ENCODE measurements at places on chromosomes 7 and 10. TPM values are rescaled to one million over a fixed set of nuclear protein-coding genes. Genes with fewer than 3 reads are reported as not detected.

Gene MET
- total RNA-seq = 66.4 TPM

Gene ADAM12
- 0.68 TPM for total RNA-seq

Gene SGCE
- 85.4 TPM for total RNA-seq

Gene TCAF2
- total RNA-seq = 14.0 TPM

Gene OAT
- total RNA-seq = 122 TPM

Gene HOXA13
- total RNA-seq = under 0.01 TPM

Gene HABP2
- 0.19 TPM for total RNA-seq

Gene AGR2
- total RNA-seq = 0.51 TPM

Gene WIPF3
- 0.17 TPM for total RNA-seq

Gene SHH
- not detected for total RNA-seq

Gene AKR1D1
- total RNA-seq = not detected

Gene VPS50
- total RNA-seq = 40.8 TPM

Gene ECHDC3
- total RNA-seq = 26.0 TPM

Gene HYAL4
- total RNA-seq = not detected

Gene ANXA8
- total RNA-seq = not detected

Gene CH25H
- 3.1 TPM for total RNA-seq

Gene CDK5
- total RNA-seq = 17.6 TPM

Gene PIK3AP1
- total RNA-seq = 0.14 TPM

Gene ZNF488
- under 0.01 TPM for total RNA-seq

Gene VGF
- not detected for total RNA-seq

Gene FOXI2
- total RNA-seq = not detected

Gene CYP26C1
- 1.9 TPM for total RNA-seq

Gene ZNF503
- 1.2 TPM for total RNA-seq

Gene CYP3A7
- total RNA-seq = not detected

Gene EPHA1
- not detected for total RNA-seq

Gene GRID2IP
- total RNA-seq = not detected

Gene SPDYE5
- total RNA-seq = not detected

Gene ANXA8L1
- not detected for total RNA-seq

Gene WNT8B
- total RNA-seq = not detected

Gene NAT16
- total RNA-seq = not detected

Gene DNAH11
- 0.34 TPM for total RNA-seq

Gene MRPS24
- total RNA-seq = 88.3 TPM
